ENCODE measurements at places on chromosomes 13 and 19.

DNA sequence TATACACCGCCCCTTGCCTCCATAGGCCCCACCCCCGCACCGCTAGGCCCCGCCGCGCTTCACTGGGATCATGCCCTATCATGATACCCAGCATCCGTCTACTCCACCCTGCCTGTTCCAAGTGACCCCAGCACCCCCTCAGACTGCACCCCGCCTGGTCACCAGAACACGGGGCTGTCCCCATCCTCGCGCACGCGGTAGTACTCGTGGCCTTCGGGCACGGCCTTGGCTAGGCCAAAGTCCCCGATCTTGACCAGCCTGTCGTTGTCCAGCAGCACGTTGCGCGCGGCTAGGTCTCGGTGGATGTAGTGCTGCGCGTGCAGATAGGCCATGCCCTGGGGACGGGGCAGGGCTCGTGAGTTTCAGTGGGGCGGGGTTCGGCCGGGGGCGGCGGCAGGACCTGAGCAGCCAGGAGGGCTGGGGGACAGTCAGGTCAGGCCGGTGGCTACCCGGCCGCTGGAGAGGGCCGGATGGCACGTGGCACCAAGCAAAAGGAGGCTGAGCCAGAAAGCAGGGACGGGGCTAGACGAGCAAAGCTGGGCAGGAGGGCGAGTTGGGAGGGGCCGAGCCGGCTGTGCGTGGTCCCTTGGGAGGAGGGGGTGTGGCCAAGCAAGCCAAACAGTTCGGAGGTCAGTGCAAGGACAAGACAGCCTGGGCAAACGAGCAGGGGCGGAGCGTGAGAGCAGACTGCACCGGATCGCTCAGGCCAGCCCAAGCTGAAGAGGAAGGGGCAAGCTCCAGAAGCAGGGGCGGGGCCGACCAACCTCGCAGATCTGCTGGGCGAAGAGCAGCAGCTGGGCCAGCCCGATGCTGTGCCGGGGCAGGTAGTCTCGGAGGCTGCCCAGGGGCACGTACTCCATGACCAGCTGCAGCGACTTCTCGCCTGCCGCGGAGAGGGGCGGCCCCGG lies 13.6 kb upstream of the ICAM3 start:
- no peak for DNase-seq

GRCh38 chr13:110566171-110566570 lies 4.6 kb upstream of the RAB20 start:
- no peak for DNase-seq

DNA sequence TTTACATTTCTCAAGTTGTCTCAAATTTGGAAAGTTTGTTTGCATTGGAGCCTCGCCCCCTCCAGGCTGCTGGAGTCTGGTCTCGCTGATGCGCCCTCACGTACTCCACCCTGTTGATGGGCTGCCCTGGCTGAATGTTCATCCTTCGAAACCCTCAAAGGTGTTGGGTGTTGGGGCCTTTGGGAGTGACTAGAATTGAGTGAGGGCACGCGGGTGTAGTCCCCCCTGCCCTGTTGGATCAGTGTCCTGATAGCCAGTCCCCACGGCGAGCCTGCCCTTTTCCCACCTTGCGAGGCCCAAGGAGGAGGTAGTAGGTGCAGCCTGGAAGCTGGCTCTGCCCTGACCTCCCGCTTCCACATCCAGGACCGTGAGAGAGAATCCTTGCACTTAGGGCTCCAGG lies 14.8 kb downstream of the TFDP1 start:
- no peak for DNase-seq

DNA sequence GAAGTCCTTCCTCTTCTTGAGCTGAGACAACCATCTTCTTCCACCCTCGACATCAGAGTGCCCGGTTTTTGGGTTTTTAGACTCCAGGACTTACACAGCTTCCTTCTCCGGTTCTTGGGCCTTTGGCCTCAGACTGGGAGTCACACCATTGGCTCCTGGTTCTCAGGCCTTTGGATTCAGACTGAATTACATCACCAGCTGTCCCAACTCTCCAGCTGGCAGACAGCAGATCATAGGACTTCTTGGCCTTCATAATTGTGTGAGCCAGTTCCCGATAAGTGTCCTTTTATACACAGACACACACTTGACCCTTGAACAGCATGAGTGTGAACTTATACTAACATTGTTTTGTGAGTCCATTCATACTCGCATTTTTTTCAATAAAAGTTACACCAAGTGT lies 166.0 kb upstream of the UBL3 start:
- no peak for DNase-seq

GRCh38 chr19:22901431-22902130 lies 69.5 kb downstream of the ZNF723 start:
- no peak for DNase-seq

GRCh38 chr19:41339936-41340335 lies 13.8 kb downstream of the TGFB1 start:
- no peak for DNase-seq

DNA sequence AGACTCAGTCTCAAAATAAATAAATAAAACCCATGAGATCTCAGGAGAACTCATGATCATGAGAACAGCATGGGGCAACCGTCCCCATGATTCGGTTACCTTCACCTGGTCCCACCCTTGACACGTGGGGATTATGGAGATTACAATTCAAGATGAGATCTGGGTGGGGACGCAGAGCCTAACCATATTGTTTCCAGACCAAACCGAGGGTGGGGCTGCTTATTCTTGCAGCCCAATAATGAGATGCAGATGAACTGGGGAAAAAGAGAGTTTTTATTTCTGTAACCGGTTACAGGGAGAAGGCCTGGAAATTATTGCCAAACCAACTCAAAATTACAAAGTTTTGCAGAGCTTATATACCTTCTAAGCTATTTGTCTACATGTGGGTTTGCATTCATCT lies 12.8 kb downstream of the TRAPPC2B start:
- DNase-seq, result no peak

- no peak for DNase-seq
Measured at GRCh38 chr13:45168555-45168930, 32.3 kb downstream of the KCTD4 start.

- DNase-seq, result peak; percentile 2
Measured at GRCh38 chr13:99657848-99658260, 156.6 kb downstream of the TM9SF2 start.

DNA sequence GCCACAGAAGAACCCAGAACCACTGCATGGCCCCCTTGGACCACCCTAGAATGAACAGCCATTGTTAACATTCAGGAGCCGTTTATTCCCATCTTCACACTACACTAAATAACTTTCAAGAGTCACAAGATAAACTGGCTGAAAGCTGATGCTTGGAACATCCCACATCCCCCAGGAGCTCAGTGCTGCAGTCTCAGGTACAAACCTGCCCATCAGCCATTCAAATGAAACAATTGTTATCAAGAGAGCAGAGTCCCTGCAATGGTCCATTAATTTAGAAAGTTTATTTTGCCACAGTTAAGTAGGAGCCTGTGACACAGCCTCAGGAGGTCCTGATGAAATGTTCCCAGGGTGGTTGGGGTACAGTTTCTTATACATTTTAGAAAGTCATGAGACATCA lies 123.8 kb upstream of the ZNF91 start:
- no peak for DNase-seq

DNA sequence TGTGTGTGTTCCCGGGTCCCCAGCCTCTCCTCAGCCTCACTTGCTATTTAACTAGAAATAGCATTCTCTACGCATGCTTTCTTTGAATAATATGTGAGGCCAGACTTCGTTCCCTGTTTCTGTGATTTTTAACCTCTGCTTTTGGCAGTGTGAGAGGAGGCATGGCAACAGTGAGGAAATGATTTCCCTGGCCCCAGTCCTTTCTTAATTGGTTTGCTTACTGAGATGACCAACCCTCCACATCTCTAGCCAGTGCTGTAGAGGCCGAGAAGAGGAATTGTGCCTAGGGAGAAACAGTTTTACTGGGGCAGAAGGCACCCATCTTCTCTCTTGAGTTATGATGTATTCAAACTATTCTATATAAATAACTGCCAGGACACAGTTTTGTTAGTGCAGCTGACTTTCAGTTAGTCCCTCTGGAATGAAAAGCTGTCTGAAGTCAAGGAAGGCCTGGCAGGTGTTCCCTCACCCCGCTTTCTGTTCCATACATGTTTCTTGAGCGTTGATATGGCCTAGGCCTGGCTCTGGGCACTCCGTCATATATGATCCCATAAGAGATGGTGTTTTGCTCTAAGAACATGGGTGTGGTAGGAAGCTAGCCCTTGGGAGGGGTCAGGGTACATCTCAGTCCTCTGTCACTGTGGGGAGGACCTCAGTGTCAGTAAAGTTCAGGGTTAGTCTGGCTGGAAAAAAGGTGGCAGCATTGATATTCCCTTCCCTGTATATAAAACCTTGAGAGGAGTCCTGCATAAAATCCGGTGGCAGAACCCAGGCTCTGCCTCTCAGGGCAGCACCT lies 73.7 kb upstream of the NPAS1 start:
- DNase-seq, result no peak

- DNase-seq, result no peak
Measured at GRCh38 chr13:96397807-96398206, 307.9 kb downstream of the HS6ST3 start.

DNA sequence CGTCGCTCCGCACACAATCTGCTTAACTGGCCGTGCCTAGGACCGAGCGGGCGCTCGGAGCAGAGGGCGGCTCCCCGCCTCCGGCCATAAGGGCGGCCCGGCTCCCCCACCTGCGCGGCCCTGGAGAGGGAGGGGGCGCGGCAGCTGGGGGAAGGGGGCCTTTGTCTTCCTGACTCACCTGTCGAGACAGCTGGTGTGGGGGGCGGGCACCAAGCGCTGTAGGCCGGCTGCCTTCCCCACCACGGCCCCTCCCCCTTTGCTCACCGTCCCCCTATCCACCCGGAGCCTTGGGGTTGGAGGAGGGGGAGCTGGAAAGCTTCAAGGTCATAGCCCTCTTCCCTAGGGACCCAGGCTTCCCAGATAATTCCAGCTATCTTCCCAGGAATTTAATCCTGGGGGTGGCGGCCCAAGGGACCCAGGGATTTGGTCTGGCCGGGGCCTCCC lies 1.2 kb downstream of the VASP start:
- DNase-seq, result peak; percentile 45

DNA sequence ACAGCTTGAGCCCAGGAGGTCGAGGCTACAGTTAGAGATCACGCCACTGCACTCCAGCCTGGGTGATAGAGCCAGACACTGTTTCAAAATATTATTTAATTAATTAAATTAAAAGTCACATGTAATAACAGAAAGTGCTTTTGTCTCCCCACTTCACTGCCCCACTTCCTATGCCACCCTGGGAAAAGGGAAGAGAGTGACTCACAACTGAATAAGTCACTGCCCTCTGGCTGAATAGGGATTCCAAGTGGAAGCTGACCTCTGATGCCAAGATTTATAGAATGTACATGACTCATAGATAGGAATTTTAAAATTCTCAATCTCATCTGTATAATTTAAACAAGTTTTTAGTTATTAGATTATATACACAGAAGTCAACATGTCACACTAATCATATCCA lies 22.2 kb upstream of the ERVV-1 start:
- DNase-seq, result no peak

GRCh38 chr19:33551676-33552075 lies 30.1 kb upstream of the PEPD start:
- DNase-seq, result no peak

DNA sequence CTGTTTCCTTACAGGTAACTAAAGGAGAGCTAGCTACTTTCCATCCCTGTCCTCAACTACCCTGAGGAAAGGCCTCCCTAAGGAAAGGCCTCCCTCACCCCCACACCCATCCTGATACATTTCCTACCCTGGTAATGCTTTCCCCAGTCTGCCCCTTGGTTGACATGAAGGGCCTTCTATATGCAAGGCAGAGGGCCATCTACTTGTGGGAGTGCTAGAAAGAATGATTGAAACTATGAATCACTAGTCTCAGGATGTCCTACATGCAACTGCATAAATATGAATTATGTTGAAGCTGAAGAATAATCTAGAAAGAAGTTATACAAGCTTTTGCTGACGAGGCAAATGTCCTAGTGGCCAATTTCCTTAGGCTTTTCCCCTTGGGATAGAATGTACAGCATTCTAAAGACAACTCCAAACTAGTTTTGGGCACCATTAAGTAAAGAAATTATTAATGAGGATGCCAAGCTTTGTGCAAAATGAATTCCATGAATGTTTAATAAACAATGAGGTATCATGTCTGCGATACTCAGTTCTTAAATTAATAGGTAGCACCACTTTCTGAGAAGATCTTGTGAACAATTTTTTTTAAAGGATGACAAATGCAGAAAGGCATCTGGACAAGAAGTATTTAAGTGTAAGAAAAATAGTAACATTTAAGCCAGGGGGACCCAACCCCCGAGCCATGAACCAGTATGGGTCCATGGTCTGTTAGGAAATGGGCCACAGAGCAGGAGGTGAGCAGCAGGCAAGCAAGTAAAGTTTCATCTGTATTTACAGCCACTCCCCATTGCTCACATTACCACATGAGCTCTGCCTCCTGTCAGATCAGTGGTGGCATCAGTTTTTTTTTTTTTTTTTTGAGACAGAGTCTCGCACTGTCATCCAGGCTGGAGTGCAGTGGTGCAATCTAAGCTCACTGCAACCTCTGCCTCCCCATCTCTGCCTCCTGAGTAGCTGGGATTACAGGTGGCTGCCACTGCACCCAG lies 223.0 kb downstream of the LHFPL6 start:
- no peak for DNase-seq

DNA sequence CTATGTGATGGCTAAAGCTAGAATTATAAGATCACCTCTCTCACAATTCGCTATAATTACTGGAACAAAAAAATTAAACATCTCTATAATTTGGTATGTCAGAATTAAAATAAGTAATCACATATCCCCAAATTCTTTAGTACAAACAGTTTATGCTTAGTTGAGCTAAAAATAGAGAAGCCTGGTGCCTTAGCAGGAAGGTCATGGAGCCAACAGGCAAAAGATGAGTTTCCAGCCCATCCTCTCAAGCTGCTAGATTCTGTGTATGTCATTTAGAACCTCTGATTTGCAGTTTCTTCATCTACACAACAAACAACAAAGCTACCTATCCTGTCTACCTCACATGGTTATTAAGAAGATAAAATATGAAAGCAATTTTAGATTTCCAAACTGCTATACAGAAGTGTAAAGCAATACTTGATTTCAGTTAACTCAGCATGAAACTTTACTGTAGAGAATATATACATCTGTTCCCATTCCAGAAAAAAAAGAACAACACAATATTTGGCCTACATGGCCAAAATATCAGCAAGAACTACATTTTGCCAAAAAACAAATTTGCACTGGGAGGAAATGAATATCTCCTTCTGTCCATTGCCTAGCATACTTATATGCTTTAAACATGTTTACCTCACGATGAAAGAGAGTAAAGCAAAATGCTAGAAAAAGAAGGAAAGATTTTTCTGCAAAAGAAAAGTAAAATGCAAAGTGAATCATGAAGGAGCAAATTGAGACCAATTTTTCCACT lies 294.0 kb upstream of the MIR17HG start:
- DNase-seq, result no peak

GRCh38 chr13:35164324-35164932 lies 222.4 kb downstream of the NBEA start:
- DNase-seq, result no peak

- DNase-seq, result no peak
Measured at GRCh38 chr13:43884222-43884621, 4.5 kb downstream of the LACC1 start.

- no peak for DNase-seq
Measured at GRCh38 chr13:50991579-50992521, 82.3 kb downstream of the RNASEH2B start.

GRCh38 chr13:109146912-109147647 lies 517.7 kb downstream of the MYO16 start:
- no peak for DNase-seq

- DNase-seq, result no peak
Measured at GRCh38 chr13:40644838-40645604, 21.4 kb downstream of the FOXO1 start.
